HFF-Myc (cell line): ENCODE measurements at places on chromosomes 1 and 21.
A peak's percentile ranks its signal among the peaks of the same experiment; 100 is the strongest.

- DNase-seq = no peak
Observed at GRCh38 chr1:86933562-86934377, 19.3 kb downstream of the HS2ST1 start.

DNA sequence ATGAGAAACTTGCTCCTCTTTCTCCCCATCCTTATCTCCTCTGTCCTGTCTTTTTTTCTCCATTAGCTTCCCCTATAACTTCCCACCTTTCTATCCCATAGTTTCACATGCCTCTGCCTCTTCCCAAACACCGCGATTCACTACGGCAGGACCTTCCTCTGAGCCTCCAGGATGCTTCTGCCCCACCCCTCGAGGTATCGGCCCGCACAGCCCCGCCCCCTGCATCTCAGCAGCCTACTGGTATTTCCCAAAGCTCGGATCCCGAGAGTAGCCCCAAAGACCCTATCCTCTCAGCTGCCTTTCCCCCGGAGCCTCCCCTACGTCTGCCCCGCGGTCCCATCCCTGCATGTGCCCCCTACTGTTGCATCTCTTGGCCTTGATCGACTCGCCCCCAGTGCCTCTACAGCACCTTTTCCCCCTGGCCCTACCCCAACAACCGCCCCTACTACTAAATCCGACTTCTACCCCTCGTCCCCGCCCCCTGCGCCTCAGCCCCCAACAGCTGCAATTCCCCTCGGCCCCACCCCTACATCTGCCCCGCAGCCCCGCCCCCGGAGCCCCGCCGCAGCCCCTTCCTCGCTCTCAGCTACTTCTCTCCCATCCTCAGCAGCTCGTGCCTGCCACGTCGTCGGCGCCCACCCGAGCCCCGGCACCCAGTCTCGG, 512 bp downstream of the PIAS3 start:
- no peak for DNase-seq

GRCh38 chr21:44913425-44914175, 7.1 kb downstream of the ITGB2 start:
- no peak for DNase-seq

GRCh38 chr1:197850042-197850441, 52.4 kb upstream of the C1orf53 start:
- no peak for DNase-seq

GRCh38 chr1:228018125-228018398, 11.3 kb downstream of the WNT3A start:
- no peak for DNase-seq

DNA sequence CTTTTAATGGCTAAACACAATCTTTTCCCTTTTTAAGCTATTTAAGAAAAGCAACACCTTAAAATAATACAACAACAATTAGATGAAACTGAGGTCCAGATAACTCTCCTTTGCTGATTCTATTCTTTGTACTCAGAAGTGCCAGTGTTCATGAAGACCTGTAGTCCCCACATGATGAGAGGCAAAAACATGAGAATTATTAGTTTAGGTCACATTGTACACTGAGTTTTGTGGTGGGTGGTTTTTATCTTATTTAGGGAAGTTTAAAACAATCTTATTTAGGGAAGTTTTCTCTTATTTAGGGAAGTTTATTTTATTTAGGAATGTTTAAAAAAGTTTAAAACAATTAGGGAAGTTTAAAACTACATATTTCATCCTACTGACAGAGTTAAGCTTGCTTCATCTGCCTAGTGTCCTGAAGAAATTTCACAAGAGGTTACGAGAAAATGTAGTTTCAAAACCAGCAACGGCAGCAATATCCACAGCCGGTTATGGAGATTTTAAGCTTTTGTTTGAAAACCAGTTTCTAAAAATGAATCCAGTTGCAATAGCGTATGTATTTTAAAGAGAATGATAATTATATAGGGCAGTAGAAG, 7.8 kb upstream of the OR14I1 start:
- DNase-seq = no peak

DNA sequence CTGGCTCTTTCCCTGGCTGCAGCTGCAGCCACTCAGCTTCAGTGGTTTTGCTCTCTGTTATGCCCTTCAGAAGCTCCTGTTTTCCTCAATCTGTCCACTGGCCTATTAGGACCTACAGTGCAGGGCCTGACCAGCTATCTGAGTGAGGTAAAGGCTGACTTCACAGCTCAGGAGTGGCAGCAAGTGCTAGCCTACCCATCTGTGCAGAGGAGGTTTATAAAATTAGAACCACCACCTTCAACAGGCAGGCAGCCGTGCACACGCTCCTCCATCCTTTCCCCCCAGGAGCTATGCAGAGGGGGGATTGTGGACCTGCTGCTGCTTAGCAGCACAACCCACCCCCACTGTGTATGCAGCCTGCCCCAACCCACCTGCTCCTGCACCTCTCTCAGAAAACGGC, 8.3 kb downstream of the ADAR start:
- DNase-seq = no peak

GRCh38 chr1:31839662-31840343, 24.0 kb upstream of the SPOCD1 start:
- DNase-seq = no peak

DNA sequence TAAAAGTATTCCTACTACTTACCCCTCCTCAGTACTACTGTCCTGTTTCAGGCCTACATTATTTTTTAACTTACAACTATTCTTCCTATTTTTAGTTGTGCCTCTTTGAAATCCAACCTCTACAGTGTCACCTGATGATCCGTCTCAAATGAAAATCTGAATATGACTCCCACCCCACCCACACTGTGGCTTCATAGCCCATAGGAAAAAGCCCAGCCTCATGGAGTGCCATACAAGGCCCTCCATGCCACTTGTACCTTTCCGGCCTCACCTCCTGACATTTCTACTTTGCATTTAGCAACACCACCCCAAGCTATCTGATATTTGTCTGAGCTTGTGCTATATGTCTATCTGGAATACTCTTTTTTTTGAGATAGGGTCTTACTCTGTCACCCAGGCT, 49.3 kb downstream of the TRAF5 start:
- DNase-seq = no peak

DNA sequence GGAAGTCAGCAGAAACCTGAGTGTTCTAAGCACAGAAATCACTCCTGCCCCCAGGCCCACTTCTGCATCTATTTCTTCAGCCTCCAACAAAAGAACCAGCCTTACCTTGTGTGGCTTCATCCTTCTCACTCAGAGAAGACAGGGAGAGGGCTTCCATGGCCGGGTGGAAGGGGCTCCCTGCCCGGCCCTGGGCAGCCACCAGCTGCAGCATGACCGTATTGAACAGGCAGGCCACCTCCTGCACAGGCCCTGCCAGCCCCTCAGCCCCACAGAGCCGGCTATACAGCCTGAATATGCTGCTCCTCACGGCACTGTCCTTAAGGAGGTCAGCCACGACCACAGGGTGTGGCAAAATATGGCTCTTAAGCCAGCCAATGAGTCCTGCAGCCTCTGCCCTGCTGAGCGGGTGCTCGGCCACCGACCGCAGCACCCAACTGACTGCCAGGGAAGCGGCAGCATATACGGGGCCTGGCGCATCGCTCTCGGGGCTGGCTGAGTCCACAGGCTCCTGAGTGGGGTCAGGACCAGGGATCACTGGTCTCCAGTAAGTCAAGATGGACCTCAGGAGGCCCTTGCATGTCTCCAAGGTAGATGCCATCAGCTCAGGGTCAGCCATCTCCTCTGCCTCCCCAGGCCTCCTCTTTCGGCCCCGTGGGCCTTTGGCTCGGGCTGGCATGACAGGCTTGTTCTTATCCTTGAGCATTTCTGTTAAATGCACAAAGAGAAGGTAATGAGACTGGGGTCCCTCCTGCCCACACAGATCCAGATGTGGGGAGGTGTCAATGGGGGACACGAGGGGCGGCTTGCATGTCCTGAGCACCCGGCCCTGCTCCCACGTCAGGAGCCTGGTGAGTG, 17.9 kb downstream of the MRAP start:
- DNase-seq = no peak

GRCh38 chr21:14616380-14617039, 70.4 kb upstream of the SAMSN1 start:
- DNase-seq = no peak

GRCh38 chr1:24935615-24936484, 5.8 kb upstream of the RUNX3 start:
- DNase-seq = no peak

DNA sequence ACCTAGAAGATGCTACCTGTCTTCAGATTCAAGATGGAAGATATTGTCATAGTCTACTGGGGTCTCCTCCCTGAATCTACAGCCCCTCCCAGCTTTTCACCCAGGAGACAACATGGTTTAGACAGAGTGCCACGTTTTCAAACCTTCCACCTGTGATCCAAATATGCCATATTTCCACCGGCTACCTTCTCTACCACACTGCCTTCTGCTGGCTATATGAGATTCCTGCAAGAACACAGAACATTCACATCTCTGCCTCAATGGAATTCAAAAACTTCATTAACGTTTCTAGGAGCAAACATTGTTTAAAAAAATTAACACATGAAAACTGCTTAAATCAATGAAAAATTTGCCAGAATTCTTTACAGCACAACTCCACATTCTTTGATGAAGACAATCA, 12.9 kb upstream of the LELP1 start:
- DNase-seq = no peak

GRCh38 chr1:61162520-61163258, 80.3 kb downstream of the NFIA start:
- no peak for DNase-seq

DNA sequence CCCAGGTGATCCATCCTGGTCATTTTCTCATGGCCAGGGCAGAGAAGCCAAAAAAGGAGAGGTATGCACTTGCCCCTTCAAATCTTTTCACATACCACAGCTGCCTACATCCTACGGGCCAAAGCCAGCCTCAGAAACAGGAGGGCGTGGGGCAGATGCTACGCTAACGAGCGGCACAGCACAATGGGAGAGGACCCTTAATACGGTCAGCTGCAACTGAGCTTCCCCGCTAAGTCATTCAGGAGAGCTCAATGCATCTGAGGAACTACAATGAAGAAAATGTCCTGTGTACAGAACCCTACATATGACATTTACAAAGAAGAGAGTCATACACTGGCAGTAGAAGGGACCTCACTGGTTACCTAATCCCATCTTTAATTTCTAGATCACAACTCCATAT, 78.2 kb downstream of the PGBD5 start:
- DNase-seq = no peak

GRCh38 chr21:35035581-35035980, 13.5 kb downstream of the RUNX1 start:
- no peak for DNase-seq

DNA sequence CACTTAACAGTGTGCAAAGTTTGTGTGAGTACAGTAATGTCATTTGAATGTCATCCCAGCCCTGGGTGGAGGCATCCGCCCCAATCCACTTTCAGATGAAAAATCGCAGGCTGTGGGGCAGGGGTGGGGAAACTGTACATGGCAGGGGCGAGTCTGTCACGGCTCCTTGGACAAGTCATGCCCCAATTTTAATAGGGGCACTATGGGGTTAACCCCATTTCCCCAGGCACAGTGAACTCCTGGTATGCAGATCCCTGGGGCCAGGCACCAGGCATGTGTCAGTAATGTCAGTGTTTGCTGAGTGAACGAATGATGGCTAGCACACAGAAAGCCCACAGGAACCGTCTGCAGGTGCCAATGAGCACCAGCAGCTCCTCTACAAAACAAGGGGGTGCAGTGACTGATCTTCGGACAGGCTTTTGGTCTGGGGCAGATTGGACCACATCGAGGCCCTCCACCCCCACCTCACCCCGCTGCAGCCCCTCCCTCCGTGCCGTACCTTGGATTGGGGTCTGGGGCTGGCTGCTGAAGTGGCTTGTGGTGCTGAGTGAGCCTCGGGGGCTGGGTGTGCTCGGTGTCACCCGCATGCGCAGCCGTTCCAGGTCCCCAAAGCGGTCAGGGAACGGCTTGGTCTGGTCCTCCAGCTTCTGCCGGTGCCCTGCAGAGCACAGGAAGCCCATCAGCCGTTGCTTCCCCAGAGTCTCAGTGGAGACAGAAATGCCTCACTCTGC, 23.2 kb downstream of the RUNX3 start:
- no peak for DNase-seq

GRCh38 chr1:207397525-207397926, 56.6 kb upstream of the CR2 start:
- DNase-seq = peak; percentile 1

DNA sequence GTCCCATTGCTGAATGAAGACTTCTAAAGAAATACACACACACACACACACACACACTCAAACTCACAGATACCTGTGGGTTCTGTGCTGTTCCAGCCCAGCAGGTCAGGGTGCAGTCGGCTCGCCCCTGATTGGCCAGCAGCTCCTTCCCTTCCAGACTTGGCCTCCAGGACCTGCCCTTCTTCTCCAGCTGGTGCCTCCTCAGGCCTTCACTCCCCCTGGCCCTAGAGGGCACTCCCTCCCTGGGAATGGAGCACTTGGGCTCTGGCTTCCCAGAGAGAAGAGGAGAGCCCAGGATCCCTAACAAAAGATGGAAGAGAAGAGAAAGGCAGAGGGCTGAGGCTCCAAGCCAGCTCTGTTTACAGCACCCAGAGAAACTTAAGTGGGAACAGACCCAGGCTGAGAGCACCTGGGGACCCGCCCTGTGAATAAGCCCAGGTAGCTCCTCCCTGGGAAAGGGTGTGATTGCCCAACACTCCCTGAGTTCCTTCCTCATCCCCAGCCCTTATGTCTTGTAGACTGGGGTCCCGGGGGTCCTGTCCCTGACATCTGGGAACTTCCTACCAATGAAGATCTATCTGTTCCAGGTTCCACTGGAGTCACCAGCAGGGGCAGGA, at the start of gene PGLYRP3:
Gene PGLYRP3, minus strand, starts transcription at position 383 of the 617 bp plus-strand sequence. CDS start 2,287 bp downstream, outside the sequence.
- no peak for DNase-seq

GRCh38 chr21:25298512-25299491, 308.5 kb downstream of the MRPL39 start:
- DNase-seq = no peak

DNA sequence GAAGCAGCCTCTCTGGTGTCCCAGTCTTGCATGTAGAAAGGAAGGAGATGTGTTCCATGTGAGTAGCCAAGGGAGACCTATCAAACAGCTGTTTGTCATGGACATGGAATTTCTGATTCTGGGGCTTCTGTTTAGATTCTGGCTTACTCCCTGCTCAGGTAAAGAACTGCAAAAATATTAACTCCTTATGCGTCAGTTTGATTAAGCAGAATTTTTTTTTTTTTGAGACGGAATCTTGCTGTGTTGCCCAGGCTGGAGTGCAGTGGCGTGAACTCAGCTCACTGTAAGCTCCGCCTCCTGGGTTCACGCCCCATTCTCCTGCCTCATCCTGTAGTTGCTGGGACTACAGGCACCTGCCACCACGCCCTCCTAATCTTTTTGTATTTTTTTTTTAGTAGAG, 6.8 kb downstream of the ARV1 start:
- no peak for DNase-seq

GRCh38 chr1:77056525-77056924, 162.7 kb downstream of the PIGK start:
- DNase-seq = no peak
